ENCODE measurements at places on chromosomes 5 and 9. TPM values are rescaled to one million over a fixed set of nuclear protein-coding genes. Genes with fewer than 3 reads are reported as not detected.

CENPK gene
- total RNA-seq = 2.1 TPM

DNA sequence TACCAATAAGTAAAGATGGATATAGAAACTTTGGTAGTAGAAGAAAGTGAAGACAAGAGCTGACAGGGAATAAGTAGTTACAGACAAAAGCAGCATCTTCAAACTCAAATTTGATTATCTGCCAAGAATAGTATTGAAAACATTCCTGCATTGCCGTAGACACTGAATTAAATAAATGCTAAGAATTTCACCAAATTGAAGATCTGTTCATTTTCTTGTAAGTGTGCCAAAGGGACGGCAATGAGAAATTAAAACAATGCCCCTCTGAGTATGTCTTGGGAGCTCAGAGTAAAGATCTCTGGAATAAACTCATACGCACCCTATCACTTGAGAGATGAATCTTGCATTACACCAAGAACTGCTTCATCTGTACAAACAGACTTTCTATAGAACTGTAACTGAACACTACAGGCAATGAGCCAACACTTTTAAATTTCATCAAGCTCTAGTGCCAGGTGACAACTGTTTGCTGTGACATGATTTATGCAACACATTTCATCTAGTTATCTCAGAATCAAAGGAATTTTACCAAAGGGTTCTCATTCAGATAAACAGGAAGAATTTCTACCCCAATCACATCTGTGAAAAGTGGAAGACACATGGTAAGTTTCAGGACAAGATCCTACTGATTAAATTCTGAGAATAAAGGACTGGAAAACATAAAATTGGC, 66.9 kb downstream of the RFX3 start:
- no peak for DNase-seq

PDGFRB gene
- total RNA-seq = 215 TPM

WHRN gene
- total RNA-seq = 5.3 TPM

TSLP gene
- 0.22 TPM for total RNA-seq

DNA sequence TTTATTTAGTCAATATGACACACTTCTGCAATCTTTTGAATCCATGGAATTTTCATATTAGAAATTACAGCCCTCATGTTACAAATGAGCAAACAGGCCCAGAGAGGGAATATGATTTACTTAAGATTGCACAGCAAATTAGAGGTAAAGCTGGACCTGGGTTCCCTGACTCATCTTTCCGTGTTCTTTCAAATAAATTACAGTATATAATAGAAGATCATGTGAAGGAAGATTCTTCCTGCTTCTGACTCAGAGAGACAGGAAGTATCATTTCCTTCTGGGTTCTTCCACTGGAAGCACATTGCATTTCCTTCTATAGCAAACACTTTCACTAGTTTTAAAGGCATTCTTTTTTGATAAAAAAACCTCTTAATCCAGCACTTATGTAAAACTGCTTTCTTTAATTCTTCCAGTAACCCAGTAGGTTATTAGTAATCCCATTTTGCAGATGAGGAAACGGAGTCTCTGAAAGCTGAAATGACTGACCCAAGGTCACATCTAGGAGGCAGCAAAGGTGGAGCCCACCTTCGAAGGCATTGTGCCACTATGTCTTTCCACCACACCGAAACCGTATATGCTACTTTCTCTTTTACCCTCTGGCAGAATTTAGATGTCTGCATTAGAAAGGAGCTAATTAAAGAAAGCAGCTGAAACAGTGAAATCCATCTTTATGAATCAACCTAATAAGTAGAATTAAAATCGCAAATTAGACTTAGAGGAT, 566.7 kb upstream of the KLF4 start:
- no peak for DNase-seq

DNA sequence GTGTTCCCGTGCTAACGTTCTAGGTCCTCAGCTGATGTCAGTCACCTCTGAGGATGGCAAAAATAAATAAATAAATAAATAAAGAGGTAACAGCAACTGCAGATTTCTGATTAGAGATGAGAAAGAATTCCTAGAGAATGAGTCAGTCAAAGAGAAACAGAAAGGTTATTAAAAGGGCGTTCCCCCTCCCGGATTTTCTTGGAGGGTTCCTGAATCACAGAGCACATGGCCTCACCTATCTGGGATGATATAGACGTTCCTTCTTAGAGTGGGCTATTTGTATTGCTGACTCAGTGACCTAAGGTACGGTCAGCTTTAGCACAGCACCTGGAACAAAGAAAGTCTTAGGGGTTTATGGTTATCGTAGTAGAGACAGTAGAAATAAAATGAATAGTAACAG, 30.6 kb downstream of the HTR4 start:
- no peak for DNase-seq

- DNase-seq = no peak
Observed at GRCh38 chr9:129370770-129371169, 192.7 kb upstream of the IER5L start.

DNA sequence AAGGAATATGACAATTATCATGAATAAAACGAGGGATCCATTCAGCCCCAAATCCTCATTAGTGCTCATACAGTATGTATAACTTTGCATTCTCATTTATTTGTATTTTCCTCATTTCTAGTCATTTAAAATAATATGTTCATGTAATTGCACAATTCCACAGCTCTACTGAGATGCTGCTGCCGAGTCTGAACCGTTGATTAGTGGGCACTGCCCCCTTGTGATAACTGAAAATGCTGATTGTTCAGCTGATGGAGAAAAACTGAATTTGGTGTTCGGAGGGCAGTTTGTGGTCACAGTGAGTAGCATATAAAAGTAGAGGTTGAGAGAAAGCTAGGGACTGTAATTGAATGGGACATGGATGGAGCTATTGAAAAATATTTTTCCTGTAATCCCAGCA, 12.2 kb upstream of the GPR151 start:
- DNase-seq = no peak

PCDHGB3 gene
- 9.7 TPM for total RNA-seq

GRCh38 chr5:10418654-10419345, 22.9 kb upstream of the ROPN1L start:
- DNase-seq = no peak

SURF4 gene
- 91.3 TPM for total RNA-seq

DNA sequence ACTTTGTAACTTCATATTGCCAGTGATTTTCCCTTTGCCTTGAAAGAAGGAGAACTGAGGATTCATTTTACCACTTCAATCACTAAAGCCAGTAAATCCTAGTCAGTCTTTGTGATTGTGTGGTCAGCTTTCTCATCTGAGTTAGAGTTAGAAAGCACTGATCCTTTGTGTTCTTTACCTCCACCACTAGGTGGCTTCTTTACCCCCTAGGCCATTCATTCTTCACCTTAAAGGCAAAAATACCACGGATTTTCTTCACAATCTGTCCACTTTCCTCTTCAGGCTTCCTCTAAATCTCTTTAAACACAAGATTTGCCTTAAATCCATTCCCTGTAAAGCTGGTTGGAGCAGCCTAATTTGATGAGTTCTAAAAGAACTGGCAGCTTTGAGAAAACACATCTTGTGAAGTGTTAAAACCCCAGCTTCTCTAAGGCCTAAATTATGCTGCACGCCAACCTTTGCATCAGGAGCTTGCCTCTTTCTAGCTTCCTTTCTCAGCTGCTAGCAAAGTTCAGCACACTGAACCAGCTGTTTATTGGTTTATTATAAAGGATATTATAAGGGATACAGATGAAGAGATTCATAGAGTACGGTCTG, 20.4 kb downstream of the BDP1 start:
- no peak for DNase-seq

GRCh38 chr9:123424131-123424530, 68.1 kb downstream of the CRB2 start:
- peak; percentile 15 for DNase-seq

KIAA1191 gene
- 87.8 TPM for total RNA-seq

FXN gene
- total RNA-seq = 7.2 TPM

- DNase-seq = no peak
Observed at GRCh38 chr9:2257248-2257929, 242.2 kb downstream of the SMARCA2 start.

DNA sequence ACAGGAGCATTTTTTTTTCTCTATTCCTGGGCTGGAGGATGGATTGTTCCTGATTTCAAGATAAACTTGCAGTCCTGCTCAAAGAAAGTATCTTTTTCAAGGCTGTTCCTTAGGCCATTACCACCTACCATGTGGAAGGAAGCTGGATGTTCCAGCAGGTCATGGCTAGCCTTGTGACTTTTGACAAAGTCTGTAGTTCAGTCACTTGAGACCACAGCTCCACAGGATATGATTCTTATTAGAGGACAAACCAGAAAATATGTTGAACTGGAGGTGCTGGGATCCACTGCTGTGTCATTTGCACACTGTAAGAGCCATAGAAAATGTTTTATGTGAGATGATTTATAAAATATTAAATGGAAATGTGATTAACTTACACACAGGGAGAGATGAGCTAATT, 184.2 kb upstream of the ACO1 start:
- no peak for DNase-seq

DNA sequence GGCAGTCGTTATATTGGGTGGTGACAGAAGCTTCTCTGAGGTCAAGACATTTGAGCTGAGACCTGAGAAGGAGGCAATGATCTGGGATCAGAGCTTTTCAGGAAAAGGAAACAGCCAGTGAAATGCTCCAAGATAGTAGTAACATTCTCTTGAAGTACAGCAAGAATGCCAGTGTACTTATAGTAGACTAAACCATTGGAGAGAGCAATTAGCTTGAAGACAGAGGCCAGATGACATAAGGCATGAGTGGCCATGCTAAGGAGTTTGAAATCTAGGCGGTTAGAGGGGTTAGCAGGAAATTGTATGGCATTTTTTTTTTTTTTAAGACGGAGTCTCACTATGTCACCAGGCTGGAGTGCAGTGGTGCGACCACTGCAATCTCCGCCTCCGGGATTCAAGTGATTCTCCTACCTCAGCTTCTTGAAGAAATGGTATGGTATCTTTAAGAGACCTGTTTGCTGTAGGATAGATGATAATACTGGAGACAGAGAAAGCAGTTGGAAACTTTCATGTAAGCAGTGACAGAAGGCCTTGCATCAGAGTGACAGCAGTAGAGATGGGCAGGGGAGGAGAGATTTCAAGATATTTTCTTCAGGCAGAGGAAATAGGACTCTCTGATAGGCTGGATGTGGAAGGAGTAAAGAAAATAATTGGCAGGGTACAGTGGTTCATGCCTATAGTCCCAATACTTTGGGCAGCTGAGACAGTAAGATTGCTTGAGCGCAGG, 482.2 kb upstream of the PAPPA start:
- DNase-seq = no peak

DNA sequence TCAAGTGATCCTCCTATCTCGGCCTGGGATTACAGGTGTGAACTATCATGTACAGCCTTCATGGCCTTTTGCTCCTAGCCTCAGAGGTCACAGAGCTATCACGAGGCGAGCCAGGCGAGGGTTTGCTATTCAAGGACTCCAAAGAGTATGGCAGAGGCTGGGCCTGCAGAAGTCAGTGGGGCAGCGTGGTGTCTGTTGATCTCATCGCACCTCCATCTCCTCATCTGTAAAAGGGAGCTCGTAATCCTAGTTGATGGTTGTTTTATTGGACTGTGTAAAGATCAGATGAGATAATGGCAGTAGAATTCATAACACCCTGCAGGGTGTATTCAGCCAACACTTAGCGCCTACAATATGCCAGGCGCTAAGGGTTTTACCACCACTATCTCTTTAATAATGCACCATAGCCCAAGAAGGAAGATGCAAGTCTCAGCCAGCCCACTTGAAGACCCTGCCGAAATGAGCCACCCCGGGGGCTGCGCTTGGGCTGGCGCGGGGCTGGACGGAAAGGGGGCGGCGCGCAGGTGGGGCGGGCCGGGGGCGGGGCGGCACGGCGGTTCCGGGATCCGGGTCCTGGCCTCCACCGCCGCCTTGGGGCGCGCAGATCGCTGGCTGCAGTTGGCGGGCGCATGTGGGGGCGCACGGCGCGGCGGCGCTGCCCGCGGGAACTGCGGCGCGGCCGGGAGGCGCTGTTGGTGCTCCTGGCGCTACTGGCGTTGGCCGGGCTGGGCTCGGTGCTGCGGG, at the start of gene GALNT12:
Gene GALNT12, plus strand, starts transcription at position 601 of the 744 bp plus-strand sequence. Its CDS starts 29 bp downstream, at position 630.
- no peak for DNase-seq

DNA sequence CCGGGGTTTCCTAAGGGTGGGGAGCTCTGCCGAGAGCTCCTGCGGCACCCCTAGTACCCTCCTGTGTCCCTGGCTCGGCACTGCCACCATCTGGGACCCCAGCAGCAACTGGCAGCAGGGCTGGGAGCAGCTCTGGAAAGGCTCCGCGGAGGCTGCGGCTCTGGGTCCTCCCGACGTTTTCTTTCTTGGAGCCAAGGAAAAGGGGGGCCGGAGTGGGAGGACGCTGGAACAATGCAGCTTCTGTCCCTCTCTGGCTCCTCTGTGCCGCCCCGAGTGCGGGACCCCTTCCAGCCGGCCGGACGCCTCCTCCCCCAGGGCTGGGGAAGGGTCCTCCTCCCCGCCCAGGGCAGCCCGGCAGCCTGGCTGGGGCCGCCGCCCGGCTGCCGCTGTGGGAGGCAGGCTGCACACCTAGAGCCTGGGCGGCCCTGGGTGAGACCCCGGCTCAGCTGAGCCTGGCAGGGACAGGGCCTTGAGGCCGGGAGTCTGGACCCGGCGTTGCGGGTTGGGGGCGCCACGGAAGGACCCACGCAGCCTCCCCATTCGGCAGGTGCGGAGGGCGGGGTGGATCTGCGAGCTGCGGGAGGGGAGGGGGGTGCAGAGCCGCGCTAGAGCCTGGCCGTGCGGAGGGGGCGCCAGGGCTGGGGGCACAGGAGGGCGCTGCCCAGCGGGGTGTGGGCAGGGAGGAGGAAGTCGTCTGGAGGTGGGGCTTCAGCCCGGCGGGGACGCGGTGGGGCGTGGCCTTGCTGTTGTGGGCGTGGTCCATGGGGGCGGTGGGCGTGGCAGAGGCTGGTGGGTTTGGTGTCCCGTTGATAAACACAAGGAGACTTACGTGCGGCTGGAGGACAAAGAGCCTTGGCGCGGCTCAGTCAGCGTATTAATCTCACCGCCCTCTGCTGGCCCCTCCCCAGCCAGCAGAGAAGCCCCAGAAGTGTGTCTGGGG, 15.1 kb downstream of the GPSM1 start:
- peak; percentile 95 for DNase-seq

- DNase-seq = no peak
Observed at GRCh38 chr5:143390258-143390657, 13.2 kb downstream of the NR3C1 start.

DNA sequence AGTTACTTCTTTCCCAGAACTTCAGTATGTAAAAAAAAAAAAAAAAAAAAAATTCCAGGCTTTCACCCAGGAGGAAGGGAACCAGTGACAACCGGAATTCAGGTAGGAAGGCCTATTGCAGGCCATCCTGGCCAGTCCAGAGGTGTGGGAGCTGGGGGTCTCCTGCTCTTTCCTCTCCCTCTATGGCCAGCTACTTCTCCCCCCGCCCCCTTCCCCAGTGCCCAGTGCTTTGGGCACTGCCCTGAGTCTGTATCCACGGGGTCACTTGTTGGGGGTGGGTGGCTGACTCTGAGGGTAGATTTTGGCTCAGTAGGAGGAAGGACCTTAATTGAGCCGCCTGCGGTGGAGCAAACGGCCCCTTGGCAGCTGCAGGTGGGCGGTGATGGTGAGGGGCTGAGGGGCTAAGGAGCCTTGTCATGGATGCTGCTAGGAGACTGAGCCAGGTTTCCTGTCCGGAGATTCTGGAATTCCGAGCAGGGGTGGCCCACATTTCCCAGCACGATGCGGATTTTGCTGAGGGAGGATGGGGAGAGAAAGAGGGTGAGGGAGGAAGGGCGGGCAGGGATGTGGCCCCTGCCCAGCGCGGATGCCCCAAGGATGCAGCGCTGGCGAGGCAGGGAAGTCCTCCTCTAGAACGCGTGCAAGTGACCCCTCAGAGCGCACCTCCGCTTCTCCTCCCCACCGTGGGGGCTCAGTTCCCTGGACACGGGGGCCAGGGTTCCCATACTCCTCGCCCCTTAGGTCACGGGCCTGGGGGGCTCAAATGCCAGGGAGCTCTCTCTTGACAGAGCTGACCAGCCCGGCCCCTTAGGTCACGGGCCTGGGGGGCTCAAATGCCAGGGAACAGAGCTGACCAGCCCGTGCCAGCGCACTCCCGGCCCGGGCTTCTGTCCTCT, 1.2 kb upstream of the PHF2 start:
- no peak for DNase-seq
